ENCODE measurements at places on chromosomes 3 and 15. TPM values are rescaled to one million over a fixed set of nuclear protein-coding genes. Genes with fewer than 3 reads are reported as not detected.
A peak's percentile ranks its signal among the peaks of the same experiment; 100 is the strongest.

- no peak for DNase-seq
These were observed 216.0 kb downstream of the NTRK3 start for GRCh38 chr15:88040516-88040915.

The GOLGA6L10 gene
- total RNA-seq, result not detected

The EPHB1 gene
- total RNA-seq, result 1.9 TPM

GRCh38 chr3:180881065-180881801, 31.2 kb upstream of the FXR1 start:
- DNase-seq, result no peak

DNA sequence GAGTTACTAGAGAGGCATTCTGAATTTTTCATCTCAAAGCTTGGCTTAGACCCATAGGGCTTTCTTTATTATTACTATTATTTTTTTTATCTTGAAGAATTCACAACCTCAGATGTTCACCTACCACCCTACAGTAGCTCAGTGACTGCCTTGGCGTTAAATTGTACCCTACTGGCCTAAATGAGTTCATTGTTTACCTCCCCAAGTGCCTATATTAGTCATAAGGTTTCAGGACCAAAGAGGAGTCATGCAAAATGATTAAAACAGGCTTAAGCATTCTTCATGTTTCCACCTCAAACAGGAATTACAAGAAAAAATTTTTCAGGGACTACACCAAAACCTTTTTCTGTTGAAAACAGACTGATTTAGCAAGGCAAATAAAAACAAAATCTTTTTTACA, 751.5 kb downstream of the SQOR start:
- DNase-seq, result no peak

DNA sequence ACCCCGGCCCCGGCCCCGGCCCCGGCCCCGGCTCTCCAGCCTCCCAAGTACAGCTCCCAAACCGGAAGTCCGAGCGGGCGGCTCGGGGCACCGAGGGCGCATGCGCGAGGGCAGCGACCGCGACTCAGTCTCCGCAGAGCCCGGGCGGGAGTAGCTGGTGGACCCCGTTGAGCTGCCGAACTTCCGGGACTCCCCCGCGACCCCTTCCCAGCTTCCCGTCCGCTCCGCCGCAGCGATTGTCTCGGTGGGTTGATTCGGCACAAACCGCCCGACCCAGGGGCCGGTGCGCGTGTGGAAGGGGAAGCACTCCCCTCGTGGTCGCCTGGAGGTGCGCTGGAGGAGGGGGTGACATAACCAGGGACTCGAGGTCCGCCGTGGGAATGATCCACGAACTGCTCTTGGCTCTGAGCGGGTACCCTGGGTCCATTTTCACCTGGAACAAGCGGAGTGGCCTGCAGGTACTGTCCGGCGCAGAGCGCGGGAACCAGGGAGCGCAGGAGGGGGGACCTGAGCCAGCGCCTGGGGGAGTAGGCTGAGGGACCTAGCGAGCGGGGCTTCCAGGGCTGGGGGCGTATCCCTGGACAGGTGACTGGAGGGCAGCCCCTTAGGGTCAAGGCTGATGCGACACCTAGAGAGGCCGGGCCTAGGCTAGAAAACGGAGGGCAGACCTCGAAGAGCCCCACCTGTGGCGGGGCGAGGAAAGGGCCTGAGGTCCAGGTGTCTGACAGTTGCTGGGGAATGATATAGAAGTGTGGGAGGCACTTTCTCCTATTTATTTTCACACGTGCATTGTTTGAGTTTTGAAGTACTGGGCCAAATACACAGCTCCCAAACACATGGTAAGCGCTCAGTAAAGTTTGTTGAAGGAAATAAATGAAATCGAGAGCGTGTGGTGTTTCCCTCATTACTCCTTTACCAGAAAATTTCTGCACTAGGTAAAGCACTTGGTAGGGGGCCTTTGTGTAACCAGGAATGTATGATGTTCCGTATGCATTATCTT, at the start of the genes TUBGCP4 and ZSCAN29:
TSS of gene TUBGCP4 (plus strand) at position 127 of the 1,000 bp plus-strand sequence. CDS start at position 381, 254 bp downstream.
TSS of gene ZSCAN29 (minus strand) at position 69 of the 1,000 bp plus-strand sequence. CDS start 1,130 bp downstream, outside the sequence.
- peak; percentile 71 for DNase-seq

GRCh38 chr15:89740137-89740536, 10.9 kb downstream of the MESP1 start:
- DNase-seq, result peak; percentile 60

DNA sequence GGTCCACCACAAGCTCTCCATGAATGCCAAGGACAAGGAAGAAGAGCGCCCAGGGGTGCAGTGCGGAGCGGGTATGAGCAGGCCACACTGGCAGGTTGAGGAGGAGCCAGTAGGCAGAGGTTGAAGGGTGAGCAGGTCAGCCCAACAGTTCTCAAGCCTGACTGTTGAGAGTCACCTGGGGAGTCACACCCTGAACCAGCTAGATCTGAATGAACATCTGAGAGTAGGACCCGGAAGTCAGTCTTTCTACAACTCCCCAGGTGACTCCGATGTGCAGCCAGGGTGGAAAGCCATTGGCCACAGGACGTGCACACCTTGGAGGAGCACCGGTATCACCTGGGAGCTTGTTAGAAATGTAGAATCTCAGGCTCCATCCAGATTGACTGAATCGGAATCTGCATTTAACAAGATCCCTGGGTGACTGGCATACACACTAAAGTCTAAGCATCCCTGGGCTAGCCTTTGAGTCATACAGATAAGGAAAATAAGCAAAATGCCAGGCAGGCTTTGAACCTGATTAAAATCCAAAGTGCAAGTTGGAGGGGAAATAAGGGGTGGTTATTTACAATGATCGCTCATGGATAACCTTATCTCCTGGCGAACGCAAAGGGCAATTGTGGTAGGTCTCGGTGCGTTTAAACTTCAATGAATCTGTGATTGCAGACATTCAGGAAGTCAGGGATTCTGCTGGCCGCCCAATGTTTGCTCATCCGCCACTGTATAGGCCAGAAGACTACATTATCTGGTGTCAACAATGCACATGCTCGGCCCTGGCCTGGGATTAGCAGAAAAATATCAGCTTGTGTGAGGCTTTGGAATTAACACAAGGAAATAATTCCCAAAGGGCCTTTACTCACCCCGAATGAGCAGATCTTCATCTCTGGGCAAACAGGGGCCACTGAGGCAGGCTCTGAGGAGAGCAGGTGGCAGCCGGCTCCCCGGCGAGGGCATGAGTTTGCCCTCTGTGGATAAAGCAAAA, 11.7 kb upstream of the LYZL4 start:
- DNase-seq, result peak; percentile 21

DNA sequence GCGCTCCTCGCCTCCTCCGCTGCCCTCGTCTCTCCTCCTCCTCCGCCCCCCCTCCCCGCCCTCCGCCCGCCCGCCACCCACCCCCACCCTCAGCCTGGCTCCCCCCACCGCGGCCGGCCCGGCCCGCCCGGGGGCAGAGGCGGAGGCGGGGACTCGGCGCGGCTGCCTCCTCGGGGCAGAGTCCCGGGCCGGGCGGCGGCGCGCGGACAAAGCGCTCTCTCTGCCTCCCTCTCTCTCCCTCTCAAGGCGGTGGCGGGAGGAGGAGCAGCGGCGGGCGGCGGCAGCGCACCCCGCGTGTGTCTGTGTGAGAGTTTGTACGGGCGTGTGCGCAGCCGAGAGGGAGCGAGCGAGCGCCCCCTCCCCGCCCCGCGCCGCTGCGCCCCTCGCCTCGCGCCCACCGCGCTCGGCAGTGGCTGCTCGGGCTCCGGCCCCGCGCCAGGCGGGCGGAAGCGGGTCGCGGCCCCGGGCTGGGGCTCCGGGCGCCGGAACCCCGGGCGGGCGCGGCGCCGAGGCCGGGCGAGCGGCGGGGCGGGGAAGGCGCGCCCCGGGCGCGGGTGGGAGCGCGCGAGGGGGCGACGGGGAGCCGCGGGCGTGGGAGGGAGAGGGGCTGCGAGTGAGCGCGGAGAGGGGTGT, at the start of gene IGF2BP2:
TSS of gene IGF2BP2 (minus strand) at position 37 of the 633 bp plus-strand sequence. CDS start 82 bp downstream, outside the sequence.
- DNase-seq, result peak; percentile 88

- DNase-seq, result no peak
These were observed 51.0 kb upstream of the MKRN3 start for GRCh38 chr15:23514484-23514883.

- DNase-seq, result peak; percentile 28
These were observed 19.1 kb downstream of the TTC21A start for GRCh38 chr3:39126532-39127071.

The IGDCC3 gene
- not detected for total RNA-seq

All from Caki2 (cell line).